Activated T-helper 1 cell treated with anti-CD3 and anti-CD28 coated beads, Interleukin-2, amount 50 U/mL, for 16 hours (primary cell): ENCODE measurements at places on chromosomes 1 and 21.

- DNase-seq = no peak
Observed at GRCh38 chr1:115069659-115070308, 19.5 kb downstream of the TSPAN2 start.

GRCh38 chr1:205329719-205330118 lies 8.2 kb upstream of the NUAK2 start:
- DNase-seq = no peak

DNA sequence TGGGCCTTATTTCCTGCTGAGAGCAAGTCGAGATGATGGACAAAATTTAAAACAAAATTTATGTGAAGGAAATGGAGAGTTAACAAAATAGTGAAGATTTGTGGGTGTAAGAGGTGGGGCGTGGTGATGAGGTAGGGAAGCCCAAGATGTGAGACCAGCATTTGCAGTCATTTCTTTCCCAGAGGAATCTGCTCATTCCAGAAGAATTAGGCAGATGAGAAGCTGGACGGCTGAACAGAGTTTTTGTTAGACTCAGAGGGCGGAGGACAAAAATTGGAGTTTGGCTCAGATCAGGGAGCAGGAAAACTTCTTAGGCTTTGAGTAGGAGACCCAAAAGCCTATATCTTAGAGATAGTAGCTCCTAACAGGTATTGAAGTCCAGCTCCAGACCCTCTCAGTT lies 65.3 kb downstream of the CAMTA1 start:
- DNase-seq = no peak

DNA sequence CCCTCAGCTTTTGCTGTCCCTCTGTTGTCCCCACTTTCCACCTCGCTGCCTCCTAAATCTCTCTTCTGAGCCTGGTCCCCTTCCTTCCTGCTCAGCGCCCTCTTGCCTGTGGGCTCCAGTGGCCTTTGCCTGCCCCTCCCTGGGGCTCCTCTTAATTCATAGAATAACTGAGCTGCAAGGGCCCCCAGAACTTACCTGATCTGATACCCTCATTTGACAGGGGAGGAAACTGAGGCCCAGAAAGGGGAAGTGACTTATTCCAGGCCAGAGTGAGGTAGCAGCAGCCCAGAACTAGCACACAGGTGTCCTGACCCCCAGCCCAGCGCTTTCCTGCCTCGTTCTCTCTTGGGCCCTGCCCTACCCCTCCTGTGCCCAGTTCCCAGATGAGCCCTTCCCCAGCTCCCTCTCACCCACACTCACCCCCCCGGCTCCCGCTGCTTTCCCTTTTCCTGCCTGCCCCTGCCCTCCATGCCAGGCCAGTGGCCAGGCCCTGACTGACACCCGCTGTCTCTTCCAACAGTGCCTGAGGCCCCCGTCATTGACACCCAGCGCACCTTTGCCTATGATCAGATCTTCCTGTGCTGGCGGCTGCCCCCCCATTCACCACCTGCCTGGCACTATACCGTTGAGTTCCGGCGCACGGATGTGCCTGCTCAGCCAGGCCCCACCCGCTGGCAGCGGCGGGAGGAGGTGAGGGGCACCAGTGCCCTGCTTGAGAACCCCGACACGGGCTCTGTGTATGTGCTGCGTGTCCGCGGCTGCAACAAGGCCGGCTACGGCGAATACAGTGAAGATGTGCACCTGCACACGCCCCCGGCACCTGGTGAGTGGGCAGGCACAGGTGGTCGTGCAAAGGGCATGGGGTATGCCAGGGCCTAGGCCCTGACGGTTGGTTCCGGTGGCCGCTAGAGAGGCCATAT lies 5.7 kb downstream of the TRIM46 start:
- DNase-seq = no peak

DNA sequence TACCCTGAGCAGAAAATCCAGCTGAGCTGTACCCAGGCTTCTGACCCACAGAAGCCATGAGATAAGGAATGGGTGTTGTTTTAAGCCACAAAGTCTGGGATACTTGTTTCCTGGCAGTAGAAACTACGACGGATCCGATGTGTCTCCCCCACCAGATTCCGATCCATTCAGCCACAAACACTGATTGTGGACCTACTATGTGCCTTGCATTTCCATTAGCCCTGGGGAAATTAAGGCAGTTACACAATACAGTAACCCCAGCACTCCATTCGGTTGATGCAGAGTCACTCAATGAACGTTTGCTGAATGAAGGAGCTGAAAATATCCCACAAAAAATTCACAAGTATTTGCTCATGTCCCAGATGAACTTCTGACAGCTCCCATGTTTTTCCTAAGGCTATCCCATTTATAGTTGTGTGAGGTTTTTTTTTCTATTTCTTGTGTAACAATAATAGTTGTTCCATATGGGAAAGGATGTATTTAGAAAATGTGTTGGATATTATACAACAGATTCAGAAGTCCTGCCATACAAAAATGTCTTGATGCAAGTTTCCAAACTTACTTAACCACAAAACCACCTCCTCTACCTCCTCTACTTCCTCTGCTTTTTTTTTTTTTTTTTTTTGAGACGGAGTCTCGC lies 29.6 kb upstream of the KAZN start:
- no peak for DNase-seq

- DNase-seq = no peak
Observed at GRCh38 chr1:202038688-202039346, 28.4 kb downstream of the ELF3 start.

DNA sequence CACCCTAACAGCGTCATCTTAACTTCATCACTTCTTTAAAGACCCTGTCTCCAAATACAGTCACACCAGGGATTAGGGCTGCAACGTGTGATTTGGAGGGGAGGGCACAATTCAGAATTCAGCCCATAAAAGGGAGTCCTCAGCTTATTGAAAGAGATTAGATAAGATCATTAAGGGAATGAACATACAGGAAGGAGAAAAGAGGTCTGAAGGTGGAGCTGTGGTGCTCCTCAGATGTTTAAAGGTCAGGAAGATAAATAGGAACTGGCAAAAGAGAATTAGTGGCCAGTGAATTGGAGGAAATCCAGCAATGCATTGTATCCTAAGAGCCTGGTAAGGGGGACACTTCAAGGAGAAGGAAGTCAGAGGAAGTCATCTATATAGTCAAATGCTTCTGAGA lies 113.5 kb downstream of the PROX1 start:
- no peak for DNase-seq

DNA sequence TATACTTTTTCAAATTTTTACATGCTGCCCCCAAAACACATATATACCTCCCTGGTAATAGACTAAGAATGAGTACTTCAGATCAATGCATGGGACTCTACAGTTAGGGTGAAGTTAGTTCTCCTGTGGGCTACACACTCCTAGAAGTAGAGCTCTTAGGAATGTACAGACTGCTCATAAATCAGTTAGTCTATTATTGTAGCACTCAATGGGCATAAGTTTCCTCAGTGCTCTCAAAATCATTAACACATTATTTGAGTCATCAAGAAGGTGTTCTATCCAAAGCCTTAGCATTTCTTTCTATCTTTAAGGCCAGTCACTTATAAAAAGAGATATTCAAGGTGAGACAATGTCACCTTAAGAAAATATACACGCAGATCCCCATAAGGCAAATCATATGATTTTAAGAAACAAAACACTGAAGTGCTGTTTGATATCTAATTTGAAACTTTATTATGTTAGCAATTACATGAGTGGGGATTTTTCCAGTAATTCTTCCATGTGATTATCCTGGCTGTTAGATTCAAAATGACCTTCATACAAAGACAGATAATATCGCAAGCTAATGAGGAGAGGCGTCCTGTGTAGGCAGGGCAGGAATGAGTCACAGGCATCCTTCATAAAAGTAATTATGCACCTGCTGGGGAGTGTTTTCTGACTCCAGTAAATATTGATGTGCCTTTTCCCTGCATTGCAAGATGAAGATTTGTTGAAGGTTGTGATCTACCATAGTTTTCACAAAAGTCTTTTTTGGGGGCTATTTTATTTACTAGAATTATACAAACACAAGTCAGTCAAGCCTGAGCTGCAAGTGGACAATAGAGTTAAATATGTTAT lies 167.2 kb upstream of the ATP1B1 start:
- no peak for DNase-seq

DNA sequence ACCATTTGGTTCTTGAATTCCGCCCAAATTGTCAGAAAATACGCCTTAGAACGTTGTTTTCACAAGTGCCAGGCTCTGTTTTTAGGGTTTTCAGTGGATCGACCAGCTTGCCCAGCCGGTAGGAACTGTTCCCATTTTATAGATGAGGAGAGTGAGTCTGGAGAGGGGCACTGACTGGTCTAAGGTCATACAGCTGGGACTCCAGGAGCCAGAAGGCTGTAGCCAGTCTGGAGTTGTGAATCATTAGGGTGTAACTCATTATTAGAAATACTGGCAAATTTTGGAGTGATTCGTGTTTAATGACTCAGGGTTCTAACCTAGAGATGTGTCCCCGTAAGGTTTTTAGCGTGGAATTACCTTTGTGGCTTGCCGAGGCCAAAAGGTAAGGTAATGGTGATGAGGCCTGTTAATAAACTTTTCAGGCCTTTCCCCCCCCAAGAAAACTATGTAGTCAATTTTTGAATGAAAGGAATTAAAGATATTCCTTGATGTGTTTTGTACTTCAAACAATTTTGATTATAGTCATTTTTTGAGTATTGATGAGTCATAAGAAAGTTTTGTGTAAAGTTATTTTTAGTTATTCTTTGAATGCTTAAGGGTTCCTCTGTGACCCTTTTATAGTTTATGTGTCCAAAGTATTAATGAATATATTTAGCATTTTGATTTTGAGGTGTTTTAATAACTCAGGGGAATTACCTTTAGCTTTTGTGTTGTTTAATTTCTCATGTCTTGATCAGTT lies 2.1 kb downstream of the DYRK1A start:
- no peak for DNase-seq

DNA sequence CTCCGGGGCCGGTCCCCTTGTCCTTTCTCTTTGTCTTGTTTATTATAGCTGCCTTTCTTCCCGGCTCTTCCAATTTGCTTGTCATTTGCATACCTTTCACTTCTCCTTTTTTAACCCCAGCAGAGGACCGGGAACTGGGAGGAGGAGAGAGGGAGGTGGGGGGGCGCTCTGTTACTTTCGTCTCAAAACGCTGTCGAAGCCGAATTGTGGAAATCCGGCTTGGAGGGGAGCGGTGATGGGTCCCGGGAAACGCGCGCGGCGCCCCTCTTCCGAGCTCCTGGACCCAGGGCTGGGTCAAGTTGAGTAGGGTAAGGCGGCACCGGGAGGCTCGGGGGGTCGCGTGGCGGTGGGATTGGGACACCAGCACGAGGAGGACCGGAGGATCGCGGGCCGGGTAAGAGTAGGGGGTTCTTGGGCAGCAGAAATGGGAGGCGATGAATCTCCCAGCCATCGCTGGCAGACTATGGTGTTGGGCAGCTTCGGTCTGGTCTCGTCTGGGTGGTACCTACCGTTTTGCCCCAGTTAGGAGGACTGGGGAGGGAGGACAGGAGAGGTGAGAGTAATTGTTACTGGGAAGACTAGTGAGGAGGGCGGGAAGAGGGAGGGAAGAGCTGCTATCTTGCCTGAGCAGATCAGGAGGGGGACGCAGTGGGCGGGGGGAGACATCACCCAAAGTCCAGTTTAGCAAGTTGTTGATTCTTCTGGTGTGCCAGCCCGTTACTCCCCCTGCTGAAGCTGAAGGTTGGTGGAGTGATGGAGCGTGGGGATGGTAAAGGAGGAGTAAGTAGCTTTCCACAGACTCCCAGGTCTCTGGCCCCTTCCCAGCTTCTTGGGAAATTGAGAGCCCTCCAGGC lies 1.5 kb downstream of the PROX1 start:
- no peak for DNase-seq

DNA sequence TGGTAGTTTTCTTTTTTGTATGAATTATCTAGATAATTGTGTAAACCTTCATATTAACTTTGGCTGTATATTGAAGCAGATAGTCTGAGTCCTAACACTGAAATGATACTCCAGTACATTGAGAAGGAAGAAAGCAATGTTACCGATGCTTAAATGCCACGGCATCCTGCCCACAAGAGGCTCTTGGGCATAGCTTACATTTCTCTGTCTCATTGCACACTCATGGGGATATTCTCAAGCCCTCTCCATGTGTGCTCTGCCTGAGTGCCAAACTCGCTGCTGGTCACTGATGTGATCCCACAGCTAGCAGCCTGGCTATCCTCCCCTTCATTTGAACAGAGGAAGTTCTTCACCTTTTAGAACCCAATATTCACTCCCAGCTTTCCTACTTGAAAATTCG lies 179.4 kb downstream of the TGFB2 start:
- no peak for DNase-seq

DNA sequence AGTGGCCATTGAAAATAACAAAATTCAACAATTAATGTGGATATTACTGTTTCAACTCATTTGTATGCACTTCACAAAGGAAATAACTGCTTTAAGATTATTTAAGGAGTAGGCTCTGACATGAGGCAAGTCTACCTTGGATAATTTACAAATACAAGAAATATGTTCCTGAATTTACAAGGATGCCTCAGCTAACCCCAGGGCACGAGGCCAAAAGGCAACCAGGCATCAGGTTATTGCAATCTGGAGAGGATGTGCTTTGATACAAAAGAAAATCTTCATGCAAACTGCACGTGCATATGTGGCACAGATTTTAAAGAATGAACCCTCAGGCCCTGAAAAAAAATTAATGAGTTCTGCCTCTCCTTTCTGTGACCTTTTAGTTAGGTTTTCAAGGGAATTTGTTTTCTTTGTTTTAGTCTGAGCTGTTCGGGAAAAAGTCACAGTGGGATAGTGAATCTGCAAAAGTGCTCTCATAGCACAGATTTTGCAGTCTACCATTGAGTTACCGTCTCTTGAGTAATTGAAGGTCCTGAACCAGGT lies 1304.2 kb upstream of the ADGRL4 start:
- no peak for DNase-seq

GRCh38 chr1:215003686-215004085 lies 78.9 kb upstream of the KCNK2 start:
- DNase-seq = no peak

- no peak for DNase-seq
Observed at GRCh38 chr1:167669209-167670124, 39.4 kb downstream of the RCSD1 start.

DNA sequence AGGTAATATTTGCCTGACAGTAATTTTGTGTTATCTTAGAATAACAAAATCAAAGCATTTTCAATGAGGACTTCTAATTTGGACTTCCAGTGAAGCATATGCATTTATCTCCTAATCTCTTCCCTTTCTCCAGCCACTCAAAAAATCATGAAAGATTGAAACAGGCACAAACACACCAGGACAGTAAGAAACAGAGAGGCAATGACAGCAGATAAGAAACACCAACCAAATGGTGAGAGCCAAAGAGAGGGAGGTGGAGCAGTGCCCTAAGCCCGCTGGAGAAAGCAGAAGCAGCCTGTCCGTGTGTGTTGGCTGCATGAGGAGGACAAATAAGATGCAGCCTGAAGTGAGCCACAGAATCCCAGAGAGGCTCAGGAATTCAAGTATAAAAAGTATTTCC lies 39.0 kb downstream of the SLC44A3 start:
- DNase-seq = no peak

DNA sequence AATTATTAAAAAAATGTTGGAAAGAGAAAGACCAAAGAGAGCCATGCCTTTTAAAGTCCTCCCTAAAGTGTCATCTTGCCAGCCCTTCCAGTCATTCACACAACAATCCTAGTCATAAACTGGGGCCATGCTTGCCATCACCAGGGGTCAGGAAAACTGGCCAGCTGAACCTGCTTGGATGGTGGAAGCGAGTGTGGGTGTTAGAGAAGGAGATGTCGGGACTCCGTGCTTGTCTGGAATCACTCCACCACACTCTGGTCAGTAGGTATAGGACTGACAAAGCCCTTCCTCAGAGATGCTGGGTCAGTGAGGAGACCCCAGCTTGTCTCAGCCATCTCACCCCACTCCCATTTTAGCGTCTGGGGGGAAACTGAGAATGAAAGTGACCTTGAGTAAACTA lies 3.3 kb upstream of the HAPLN2 start:
- no peak for DNase-seq
